Amniotic stem cell (primary cell): ENCODE measurements at places on chromosomes 7 and 10.

DNA sequence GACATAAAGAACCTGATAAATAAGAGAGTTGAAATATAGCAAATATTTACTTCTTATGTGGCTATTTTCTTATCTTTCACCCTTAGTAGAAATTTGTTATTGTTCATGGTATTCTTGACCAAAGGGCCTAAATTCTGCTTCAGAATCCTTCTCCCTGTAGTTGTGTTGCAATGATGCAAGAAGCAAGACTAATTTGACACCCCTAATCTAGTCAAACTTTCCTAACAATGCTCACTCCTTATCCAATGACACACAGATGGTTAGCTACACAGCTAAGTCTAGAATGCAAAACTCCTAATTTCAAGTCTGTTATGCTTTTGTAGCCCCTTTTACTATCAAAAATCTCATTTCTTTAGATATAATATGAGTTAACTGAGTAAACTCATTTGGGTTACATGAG is 56.1 kb downstream of the TWIST1 start:
- DNase-seq: no peak

- DNase-seq: no peak
Observed at GRCh38 chr7:157528785-157529341, 192.1 kb downstream of the DNAJB6 start.

- no peak for DNase-seq
Observed at GRCh38 chr10:85527616-85528317, 838.8 kb downstream of the GRID1 start.

DNA sequence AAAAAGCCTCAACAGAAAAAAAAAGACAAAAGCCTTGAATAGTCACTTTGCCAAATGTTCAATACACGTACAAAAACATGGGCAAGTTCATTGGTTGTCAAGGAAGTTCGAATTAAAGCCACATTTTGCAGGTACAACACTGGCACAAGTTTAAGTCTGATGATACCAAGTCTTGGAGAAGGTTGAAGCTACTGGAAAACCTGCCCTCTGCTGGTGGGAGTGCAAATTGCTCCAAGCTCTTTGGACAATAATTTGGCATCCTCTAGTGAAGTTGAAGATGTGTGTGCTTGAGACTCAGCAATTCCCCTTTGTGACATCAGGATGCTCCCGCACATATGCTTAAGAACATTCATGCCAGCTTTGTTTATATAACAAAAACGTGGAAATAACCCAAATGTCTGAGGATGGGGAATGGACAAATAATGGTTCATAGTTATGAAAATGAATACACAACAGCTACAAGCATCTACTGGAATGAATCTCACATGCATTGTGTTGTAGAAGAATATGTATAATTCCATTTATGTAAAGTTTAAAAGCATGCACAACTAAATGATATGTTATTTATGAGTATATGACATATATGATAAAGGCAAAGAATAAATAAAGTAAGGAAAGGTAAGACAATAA is 120.0 kb upstream of the PLPP4 start:
- DNase-seq: no peak

- DNase-seq: no peak
Observed at GRCh38 chr7:19009241-19009935, 108.0 kb downstream of the TWIST1 start.

DNA sequence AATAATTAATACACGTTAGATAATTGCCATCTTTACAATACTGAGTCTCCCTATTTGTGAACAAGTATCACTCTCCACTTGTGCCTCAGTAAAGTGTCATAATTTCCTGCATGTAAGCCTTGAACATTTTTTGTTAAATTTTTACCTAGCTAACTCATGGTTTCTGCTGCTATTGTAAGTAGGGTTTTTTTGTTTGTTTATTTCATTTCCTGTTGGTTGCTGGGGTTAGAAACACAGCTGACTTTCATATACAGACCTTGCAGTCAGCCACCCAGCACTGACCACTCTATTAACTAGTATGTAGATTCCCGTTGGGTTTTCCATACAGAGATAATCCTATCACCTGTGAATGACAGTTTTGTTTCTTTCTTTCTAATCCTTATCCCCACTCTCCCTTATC is 133.3 kb downstream of the MPP7 start:
- no peak for DNase-seq

DNA sequence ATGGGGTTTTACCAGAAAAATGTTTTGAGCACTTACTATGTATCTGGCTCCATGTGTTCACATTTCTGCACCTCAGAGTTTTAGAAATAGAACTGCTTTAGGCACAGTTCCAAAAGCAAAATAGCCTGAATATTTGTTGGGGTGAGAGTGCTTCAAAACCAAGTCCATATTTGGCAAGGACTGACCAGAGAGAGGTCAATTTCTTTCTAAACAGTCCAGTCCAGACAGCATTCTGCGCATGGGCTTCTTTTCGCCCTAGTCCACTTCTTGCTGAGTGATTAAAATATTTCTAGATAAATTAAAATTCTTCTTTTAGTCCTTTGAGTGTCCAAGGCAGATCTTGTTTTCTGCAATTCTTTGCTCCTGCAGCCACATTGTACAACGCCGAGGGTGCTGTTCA is 427.0 kb downstream of the PHTF2 start:
- DNase-seq: no peak

GRCh38 chr10:111455776-111456426 is 379.1 kb downstream of the ADRA2A start:
- no peak for DNase-seq

DNA sequence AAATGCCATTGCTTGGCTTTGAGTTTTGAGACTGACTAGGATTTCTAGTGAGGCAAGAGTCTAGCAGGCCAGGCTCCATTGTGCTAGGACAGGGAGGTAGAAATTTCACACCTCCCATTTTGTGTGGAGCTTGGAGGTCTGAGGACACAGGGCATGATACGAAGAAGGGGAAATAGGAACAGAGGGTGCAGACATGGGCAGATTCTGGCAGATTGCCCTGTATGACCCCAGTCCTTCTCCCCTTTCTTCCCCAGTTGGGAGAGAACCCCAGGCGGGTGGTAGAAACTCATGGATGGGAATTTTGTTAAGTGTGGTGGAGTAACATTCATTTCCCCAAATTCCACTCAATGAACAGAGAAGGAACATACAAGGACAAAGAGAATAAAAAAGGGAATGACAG is 54.4 kb downstream of the RAMP3 start:
- no peak for DNase-seq

DNA sequence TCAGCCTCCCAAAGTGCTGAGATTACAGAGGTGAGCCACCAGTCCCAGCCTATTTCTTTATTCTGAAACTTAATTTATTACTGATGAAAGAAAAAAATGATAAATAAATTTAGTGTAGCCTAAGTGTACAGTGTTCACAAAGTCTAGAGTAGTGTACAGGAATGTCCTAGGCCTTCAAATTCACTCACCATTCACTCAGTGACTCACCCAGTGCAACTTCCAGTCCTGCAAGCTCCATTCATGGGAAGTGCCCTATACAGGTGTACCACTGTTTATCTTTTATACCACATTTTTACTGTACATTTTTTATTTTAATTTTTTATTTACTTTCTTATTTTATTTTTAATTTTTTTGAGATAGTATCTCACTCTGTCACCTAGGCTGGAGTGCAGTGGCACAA is 12.2 kb downstream of the MRLN start:
- no peak for DNase-seq

- DNase-seq: no peak
Observed at GRCh38 chr7:74226633-74227032, 16.8 kb downstream of the LAT2 start.

GRCh38 chr7:76231583-76231982 is 29.9 kb downstream of the SRRM3 start:
- DNase-seq: no peak

GRCh38 chr7:106057962-106058927 is 53.9 kb downstream of the SYPL1 start:
- DNase-seq: no peak

DNA sequence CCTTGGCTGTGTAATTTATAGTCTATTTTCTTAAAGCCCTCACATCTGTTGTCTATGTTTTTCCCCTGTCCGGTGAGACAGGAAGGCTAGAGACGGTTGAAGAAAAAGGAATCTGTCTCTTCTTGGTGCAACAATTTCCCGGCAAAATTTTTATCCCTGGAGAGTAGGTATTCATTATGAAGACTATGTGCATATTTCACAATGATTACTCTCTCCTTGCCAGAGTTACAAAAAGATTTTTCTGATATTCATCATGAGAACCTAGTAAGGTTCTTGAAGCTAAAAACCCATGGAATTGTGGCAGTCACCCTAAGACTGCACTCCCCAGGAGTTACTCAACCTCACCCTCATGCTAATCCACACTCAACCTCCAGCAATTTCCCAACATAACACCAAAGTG is 55.0 kb upstream of the GHITM start:
- DNase-seq: no peak

GRCh38 chr10:2478656-2479055 is 588.7 kb upstream of the PFKP start:
- DNase-seq: no peak

- no peak for DNase-seq
Observed at GRCh38 chr7:101330011-101330484, 8.4 kb upstream of the IFT22 start.

DNA sequence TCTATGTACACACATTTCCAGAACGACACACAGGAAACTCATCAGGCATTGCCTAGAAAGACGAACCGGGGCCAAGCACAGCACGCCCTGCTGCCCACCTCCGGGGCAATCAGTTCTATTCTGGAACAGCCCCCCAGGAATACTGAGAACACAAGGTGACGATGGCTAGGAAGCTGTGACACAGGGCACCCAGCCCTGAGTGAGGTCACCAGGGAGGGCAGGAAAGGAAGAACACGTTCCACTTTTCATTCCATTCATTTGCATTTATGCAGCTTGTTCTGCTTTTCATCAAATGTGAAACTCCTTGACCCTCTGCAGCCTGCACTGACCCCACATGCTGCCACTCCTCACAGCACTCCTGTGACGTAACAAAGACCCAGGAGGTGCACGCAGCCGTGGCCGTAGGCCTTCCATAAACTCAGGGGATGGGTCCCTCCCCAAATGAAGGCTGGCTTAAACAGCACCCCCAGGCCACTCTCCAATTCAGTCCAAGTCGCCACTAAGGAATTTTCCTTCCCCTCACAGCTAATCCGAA is 28.9 kb downstream of the MAD1L1 start:
- DNase-seq: no peak

DNA sequence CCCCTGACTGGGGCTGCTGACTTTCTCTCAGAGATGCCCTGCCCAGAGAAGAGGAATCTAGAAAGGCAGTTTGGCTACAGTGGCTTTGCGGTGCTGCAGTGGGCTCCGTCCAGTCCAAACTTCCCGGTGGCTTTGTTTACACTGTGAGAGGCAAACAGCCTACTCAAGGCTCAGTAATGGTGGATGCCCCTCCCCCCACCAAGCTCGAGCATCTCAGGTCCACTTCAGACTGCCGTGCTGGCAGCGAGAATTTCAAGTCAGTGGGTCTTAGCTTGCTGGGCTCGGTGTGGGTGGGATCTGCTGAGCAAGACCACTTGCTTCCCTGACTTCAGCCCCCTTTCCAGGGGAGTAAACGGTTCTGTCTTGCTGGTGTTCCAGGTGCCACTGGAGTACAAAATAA is 734.5 kb upstream of the LRRN3 start:
- DNase-seq: no peak

GRCh38 chr10:123471811-123472210 is 194.3 kb upstream of the GPR26 start:
- no peak for DNase-seq

- DNase-seq: no peak
Observed at GRCh38 chr7:140225562-140226249, 48.9 kb upstream of the KDM7A start.

DNA sequence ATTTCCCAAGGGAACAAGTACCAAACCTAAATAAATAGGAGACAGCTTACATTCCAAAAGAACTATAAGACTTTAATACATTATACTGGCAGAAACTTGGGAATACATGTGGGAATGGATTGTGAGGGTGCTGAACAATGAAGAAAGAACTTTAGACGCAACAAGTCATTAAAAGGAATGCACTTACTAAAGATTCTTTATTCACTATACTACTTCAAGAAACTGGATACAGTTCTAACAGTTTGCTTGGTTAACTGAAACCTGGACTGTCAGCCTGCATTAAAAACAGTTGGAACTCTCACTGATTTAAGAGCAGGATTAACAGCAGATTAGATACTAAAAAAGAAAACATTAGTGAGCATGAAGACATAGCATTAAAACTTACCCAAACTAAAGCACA is 12.0 kb downstream of the CACUL1 start:
- DNase-seq: no peak

- DNase-seq: no peak
Observed at GRCh38 chr10:92757711-92758104, 68.0 kb downstream of the HHEX start.

DNA sequence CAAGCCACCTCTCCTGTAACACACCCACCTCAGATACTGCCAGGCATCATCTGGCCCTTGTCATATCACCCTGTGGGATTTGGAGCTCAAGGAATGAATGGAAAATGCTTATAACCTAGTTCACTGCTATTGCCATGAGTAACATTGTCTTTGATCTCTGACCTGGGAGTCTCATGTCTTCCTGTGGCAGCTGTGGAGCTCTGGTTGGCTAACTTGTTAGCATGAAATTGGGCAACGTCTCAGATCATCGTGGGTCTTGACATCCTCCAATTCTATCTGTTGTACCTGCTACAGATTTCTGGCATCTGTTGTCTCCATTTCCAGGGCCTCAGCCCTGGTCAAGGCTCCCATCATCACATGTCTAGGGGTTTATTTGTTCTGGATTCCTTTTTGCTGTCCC is 2.2 kb upstream of the TMEM270 start:
- DNase-seq: no peak

- peak; percentile 13 for DNase-seq
Observed at GRCh38 chr10:88657901-88658300, 6.3 kb upstream of the LIPF start.

DNA sequence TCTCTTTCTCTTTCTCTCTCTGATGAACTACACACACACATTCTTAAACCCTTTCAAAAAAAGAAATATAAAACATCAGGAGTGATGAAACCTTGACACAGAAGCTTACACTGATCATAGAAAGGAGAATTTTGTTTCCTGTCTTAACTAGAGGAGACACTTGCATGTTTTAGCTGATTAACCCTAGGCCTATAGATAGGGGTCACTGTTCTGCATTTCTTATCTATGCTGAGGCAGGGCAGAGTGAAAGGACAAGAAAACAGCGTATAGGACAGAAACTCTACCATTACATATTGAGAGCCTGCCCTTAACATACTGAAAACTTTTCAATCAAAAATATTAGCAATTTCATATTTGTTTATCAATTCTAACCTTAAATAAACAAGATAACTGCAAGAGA is 680.6 kb upstream of the MBL2 start:
- no peak for DNase-seq

DNA sequence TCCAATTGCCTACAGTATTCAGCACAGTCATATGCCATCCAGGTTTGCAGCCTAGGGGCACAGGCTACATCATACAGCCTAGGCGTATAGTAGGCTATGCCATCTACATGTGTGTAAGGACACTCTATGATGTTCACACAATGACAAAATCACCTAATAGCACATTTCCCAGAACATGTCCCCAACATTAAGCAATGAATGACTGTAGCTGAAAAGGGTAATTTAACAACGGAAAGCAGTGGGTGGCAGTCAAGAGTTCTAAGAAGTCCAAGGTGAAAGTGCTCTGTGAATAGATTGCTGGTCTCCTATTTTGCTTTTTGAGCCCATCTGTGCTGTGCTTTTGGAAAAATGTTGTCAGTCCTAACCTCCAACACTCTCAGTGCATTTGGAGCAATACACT is 162.6 kb downstream of the KLF6 start:
- no peak for DNase-seq
